Stimulated activated CD4-positive, alpha-beta T cell treated with anti-CD3 and anti-CD28 coated beads, Interleukin-1b, Interleukin-23, amount 100 ng/mL, for 48 hours (primary cell): ENCODE measurements at places on chromosomes 5 and 9.

GRCh38 chr5:114658194-114658593 is 296.3 kb downstream of the KCNN2 start:
- no peak for DNase-seq

- no peak for DNase-seq
These were observed 59.2 kb upstream of the CPEB4 start for GRCh38 chr5:173828952-173829351.

GRCh38 chr5:84272771-84273516 is 111.7 kb downstream of the EDIL3 start:
- DNase-seq = no peak

DNA sequence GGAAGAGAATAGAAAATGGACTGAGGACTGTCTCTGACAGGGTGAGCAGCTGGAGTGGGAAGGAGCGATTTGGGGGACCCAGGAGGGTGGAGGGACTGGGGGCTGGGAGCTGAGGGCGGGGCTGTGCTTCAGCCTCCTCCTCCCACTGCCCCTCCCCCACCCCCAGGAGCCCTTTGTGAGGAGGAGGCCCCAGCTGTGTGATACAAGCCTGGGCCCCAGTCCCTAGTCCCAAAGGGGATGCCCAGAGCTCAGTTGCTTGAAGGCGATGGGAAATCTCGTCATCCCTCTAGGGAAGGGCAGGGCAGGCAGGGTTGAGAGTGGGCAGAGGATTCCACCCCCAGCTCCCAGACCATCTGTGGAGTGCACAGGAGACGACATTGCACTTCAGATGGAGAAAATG is at the start of gene SPATA31E1:
Gene SPATA31E1, plus strand, starts transcription at position 251 of the 400 bp plus-strand sequence. Its CDS starts 15 bp downstream, at position 266.
- DNase-seq = no peak

DNA sequence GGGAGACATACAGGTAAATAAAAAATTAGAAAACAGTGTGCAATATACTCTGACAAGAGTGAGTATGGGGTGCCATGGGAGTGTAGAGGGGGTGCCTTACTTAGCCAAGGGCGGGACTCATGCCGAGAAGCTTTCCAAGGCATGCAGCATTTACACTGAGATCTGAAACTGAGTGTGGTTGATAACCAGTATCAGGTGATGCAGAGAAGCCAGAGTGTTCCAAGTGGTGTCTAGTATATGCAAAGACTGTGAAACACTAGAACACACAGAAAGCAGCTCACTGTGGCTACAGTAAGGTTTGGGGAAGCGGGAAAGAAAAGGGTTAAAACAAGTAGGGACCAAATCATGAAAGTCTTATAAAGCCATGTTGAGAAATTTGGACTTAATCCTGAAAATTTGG is 30.5 kb upstream of the ERBIN start:
- DNase-seq = no peak

DNA sequence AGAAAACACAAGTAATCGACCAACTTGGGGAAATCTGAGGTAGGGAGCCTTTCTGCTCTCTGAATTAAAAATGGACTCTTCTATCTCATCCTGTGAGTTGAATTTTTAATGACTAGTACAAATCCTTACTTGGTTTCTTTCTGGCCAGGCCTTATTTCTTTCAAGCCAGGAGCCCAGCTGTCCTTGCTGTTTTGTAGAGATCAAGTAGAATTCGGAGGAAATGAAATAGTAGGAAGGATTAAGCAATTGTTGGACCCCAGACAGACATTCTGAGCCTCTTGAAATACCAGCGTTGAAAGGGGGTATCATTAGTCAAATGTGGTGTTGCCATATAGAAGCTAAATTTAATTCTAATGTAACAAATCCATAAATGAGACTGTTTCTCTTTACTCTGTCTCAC is 53.7 kb upstream of the SMIM15 start:
- no peak for DNase-seq

DNA sequence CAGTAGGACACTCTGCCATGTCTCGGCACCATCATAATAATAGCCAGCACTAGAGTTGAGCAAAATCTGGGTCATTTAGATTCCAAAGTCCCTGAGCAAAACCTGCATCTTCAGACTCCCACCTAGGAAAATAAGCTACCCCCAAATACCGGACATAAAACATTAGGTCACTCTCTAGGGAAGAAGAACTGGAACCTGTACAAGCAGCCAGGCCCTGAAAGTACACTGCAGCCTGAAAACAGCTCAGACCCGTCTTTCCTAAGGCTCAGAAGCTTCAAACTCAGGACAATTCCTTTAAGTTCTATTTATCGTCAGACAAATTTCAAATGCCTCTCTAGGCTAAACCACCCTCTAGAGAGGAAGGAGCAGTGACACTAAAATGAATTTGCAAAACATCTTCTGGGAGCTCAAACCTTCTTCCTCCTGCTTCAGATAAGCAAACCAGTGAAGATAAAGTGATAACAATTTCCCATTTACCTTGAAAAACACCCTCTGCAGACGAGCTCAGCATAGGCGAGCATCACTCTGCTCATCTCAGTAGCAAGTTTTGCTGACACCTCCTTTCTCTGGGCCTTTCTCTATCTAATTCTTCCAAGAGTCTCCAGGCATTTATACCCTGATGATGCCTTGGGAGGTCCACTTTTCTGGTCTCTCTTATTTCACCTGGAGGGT is 34.0 kb downstream of the ADAM19 start:
- no peak for DNase-seq

- DNase-seq = no peak
These were observed 20.6 kb upstream of the ZFYVE16 start for GRCh38 chr5:80387063-80387768.

GRCh38 chr9:137302449-137303150 is 529 bp upstream of the NRARP start:
- no peak for DNase-seq

GRCh38 chr5:169814522-169814921 is 165.8 kb downstream of the INSYN2B start:
- DNase-seq = no peak

DNA sequence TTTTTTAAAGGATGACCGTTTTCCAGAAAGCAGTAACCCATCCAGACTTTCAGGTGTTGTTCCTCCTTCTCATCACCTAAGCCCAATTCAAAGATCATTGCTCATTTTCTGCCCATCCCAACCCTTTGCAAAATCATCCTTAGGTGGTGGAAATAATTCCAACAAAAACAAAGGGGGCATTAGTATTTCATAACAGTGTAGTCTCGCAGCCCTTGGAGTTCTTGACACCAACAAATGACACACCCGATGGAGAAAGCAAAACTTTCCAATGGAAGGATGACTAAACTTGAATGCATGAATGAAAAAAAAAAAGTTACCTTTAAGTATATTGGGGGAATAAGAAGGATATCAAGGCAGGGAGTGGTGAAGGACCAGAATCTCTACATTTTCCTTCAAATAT is 117.0 kb downstream of the PAPPA start:
- DNase-seq = no peak

DNA sequence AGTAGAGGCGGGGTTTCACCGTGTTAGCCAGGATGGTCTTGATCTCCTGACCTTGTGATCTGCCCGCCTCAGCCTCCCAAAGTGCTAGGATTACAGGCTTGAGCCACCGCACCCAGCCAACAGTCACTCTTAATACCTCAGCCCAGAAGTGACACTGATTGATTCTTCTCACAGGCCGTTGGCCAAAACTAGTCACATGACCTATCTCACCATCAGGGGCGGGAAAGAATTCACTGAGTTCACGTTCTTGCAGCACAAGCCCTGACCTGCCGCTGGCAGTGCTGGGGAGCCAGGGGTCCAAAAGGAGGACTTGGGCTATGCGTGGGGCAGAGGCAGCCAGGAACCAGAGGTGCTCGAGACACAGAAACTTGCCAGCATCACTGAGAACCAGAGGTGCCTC is 55.0 kb upstream of the CPLX2 start:
- no peak for DNase-seq

GRCh38 chr9:95506428-95506677 is 10.4 kb downstream of the PTCH1 start:
- no peak for DNase-seq

DNA sequence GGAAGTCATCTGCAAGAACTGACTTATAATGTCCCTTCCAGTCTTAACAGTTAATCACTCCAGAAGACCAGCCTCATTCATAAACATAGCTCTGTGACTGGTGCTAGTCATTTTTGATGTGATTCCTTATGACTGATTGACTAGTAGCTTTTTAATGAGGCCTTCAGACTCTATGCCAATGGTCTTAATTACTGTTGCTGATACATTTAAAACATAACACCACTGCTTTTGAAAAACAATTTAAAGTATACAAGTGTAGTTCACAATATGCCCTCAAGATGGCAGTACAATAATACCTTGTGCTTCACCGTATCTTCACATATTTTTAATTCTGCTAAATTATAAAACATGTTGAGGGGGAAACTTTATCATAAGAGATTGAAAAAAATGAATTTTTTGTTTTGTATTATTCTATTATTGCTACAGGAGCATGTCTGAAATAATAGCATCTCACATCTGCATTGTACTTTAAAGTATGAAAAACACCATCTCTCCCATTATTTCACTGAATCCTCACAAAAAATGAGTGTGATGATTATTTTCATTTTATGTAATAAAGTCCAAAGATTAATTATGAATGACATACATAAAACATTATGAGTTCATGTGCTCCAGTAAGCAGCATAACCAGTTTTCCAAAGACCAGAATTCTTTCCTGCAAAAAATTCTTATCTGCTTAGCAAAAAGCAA is 55.2 kb upstream of the SHISAL2B start:
- no peak for DNase-seq

DNA sequence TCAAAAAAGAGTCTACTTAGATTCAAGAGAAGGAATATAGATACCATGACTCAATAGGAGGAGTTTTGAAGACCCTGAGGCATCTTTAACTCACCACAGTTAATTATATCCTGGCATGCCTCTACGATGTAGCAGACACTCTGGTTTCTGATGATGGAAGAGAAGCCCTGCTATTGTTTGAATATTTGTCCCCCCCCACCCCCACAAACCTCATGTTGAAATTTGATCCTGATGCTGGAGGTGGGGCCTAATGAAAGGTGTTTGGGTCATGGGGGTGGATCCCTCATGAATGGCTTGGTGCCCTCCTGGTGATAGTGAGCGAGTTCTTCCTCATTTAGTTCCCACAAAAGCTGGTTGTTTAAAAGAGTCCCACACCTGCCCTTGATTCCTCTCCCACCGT is 147.9 kb upstream of the TBCA start:
- DNase-seq = no peak

GRCh38 chr5:1012900-1013237 is 4.3 kb downstream of the NKD2 start:
- DNase-seq = no peak

DNA sequence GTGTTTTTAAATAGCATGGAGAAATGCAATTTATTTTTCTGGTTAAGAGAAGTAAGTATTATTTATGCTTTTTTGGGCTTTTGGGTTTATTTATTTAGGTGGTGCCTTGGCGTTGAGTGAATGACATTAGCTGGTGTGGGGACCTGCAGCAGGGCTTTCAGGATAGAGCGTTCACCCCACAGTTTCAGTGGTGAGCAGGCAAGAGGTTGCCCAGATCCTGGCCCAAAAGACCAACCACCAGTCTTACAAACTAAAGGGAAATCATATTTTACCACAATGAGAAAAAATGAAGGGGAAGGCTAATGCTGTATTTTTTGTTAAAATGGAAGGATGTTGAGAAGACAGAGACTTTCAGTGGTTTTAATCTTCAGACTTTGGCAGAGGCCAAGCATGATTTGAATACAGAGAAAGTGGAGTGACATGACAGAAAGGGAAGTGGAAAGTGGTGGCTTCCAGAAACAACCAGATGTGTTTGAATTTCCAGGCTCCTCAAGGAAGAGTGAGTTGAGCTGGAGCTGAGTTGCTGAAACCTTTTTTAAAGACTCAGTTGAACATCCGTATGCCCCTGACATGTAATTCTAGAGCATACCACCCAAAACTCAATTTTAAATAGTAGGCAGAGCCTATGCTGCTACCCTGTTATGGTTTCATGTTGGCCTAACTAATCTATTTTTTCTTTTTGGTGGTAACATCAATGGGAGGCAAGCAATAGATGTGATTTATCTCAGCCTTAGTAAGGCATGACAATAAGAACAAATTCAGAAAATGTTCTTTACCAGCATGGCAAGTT is 94.8 kb downstream of the AOPEP start:
- DNase-seq = no peak

- DNase-seq = no peak
These were observed 17.0 kb upstream of the ISOC1 start for GRCh38 chr5:129077433-129078075.

DNA sequence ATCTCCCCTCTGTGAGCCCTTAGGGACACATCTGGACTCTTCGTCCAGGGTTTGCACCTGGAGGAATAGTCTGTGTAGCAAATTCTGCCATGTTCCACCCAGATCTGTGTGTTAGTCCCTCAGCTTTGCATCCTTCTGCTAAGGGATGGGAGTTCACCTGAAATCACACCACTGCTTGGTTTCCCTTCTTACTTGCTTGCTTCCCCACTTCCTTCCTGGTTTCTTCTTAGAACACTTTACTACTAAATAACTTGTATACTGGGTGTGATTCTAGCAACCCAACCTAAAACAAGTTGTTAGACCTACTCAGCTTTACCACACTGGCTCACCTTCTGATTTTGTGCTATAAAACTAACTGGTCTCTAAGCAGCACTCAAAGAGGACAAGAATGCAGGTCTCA is 202.6 kb upstream of the MAP3K1 start:
- DNase-seq = no peak

GRCh38 chr9:121912812-121913627 is 180.1 kb downstream of the TTLL11 start:
- DNase-seq = no peak

DNA sequence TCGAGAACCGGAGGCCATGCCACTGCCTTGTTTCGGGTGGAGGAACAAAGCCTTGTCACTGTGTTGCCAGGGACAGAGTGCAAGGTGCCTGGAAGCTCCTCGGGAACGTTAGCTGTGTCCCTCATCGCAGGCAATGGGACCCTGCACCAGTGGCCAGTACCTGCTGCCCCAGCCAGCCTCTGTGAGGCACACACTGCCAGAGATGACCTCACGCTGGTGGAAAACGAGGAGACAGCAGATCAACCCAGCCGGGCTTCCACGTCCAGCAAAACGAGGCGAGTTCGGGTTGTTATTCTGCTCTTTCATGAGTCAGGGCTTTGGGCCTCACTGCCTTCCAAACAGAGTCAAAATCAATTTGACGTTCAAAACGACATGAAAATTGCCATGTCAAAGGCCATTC is 104.1 kb downstream of the ADAMTS2 start:
- DNase-seq = no peak

DNA sequence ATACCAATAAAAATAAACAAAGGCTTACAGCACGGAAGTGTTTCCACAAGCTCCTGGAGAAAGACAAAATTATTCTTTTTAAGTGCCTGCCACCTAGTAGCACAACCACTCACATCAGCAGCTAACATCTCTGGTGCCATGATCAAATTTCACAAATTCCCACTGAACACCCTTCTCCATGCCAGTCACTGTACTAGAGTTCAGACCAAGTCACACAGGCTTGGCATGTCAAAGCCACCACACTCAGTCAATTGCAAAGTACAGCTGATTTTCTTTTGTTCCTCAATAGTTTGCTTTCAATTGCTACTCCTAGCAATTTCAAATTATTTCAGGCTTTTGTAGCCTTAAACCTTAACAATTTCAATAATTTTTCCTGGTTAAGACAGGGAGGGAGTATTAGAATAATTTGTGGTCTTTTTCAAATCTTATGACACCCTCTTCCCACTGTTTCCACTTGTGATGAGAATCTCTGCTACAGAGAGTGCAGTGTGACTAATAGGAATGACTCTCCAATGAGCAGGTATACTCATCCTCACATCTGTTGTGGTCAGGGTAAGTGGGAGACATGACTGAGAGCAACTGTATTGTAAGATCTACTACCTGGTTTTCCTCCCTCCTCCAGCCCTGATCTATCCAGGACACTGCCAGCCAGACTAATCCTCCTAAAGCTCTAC is 46.2 kb downstream of the RNF145 start:
- peak; percentile 21 for DNase-seq
